ENCODE measurements at places on chromosomes 4 and X. TPM values are rescaled to one million over a fixed set of nuclear protein-coding genes. Genes with fewer than 3 reads are reported as not detected.

DNA sequence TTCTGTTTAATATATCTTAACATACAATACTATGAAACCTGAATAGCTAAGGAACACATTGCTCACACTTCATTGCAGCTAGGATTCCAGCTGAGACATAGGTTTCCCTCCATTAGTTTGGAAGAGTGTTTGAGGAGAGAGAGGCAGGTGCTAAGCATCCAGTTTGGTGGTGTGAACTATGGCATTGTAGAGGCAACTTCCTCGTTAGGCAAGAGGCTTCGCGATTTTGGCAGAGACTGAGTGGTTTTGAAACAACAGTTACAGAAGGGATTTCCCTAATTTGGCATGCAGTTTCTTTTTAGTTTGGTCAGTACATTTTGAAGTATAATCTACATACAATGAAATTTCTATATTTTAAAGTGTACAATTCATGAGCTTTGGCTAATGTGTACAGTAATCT, 117.1 kb upstream of the BMP3 start:
- DNase-seq = no peak

GRCh38 chr4:37876156-37876555, 14.7 kb upstream of the TBC1D1 start:
- no peak for DNase-seq

ZFP42 gene
- 4.5 TPM for total RNA-seq

SLC10A3 gene
- 27.3 TPM for total RNA-seq

Data from astrocyte (in vitro differentiated cells and primary cell).